ENCODE measurements at places on chromosomes 7 and 10.

DNA sequence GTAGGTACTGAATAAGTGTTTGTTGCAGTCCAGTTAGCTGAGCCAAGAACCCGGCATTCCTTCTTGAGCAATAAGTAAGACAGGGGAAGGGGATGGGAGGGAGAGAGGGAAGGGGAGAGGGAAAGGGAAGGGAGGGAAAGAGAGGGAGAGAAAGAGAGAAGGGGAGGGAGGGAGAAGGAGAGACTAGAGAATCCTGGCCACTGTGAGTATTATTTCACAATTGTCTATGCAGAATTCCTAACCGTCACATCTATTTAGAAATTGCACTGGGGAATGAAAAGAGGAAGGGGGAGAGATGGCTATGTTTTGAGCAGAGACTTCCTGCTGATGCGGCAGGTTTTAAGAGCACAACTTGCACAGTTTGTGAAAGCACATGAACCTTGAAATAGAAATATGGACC, 251.4 kb upstream of the ZMIZ1 start:
- DNase-seq, result no peak

DNA sequence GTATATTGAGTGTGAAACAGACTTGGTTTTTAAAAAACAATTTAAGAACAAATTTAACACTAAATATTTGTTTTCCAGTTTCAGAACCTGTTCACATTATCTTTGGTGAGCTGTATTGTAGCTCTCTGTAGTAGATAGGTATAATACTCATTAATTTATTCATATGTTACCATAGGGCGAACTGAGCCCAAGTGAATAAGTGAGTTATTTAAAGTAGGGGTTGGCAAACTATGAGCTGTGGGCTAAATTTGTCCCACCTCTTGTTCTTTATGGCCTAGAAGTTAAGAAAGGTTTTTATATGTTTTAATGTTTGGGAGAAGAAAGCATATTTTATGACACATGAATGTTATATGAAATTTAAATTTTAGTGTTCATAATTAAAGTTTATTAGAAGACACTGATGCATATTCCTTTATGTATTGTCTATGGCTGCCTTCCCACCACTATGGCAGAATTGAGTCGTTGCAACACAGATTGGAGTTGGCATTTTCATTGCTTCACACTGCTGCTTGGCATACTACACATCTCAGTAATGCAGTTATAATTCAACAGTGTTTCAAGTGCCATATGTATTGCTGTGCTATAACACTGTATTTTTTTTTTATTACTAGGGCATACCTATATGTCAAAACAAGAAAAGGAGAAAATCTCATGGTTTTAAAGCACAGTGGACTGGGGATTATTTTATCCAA, 146.5 kb downstream of the ADK start:
- no peak for DNase-seq

DNA sequence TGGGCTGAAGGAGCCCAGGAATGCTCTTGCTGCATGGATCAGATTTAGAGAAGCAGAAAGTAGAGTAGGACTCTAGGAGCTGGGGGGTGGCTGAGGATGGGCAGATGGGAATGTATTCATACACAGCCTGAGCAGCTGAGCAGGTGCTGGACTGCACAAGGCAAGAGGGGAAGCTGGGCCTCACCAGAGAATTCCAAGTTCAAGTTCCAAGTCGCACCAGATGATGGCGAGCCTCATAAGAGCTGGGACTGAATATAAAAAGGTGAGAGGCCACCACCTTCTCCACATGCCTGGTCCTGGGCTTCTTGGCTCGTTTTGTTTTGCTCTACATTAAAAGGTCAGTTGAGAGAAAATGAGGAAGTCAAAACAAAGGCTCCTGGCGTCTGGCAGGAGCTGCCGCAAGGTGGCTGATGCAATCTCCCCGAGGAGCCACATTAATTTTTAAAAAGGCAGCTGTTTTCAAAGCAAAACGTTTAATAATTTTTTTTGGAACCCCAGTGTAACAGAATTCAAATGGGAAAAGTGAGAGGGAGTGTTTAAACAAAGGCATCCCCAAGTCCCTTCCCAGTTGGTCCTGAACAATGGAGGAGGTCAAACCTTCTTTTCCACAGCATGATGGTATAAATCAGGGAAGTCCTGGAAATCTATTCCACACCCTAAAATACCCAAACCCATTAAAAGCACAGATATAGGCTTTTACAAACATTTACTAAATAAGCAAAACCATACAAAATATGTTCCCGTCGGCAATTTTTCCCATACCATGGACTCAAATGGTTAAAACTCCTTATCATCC, 9.5 kb downstream of the CYREN start:
- DNase-seq, result no peak

GRCh38 chr10:102001435-102002068, 54.4 kb downstream of the ARMH3 start:
- DNase-seq, result no peak

GRCh38 chr10:81848514-81848913, 26.5 kb upstream of the NRG3 start:
- no peak for DNase-seq

GRCh38 chr7:3494947-3495346, 193.9 kb downstream of the SDK1 start:
- no peak for DNase-seq

DNA sequence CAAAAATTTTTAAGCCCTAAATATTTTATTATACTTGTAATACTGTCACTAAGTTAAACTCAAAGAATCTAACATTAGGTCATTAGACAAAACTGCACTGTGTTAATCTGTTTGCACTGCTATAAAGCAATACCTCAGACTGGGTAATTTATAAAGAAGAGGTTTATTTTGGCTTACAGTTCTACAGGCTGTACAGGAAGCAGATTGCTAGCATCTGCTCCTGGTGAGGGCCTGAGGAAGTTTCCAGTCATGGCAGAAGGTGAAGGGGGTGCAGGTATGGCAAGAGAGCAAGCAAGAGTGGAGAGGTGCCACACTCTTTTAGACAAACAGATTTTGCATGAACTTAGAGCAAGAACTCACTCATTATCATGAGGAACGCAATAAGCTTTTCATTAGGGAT, 125.7 kb downstream of the IMMP2L start:
- no peak for DNase-seq

GRCh38 chr10:128470321-128470965, 344.2 kb upstream of the MKI67 start:
- DNase-seq, result no peak

DNA sequence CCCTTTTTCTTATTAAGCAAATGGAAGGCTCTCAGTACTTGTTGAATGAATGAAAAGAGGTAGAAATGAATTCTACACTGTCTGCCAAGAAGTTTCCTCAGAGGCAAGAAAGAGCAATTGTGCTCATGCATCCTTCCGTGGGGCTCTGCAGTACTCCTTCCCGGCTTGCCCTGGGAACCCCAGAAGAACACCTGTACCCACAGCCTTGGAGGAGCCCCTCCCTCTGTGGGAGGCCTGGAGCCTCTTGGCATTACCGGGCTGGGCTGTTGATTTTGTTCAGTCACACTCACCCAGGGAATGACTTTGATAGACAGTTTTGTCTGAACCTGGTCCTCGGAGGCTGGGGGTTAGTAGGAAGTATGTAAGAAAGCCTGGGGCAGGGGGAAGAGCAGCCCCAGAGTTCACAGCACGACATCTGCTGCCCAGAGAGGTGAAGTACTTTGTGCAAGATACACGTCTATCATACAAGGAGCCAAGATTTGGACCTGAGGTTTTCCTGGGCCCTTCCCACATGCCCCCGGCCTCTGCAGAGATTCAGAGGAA, 134.8 kb upstream of the GDF10 start:
- no peak for DNase-seq

DNA sequence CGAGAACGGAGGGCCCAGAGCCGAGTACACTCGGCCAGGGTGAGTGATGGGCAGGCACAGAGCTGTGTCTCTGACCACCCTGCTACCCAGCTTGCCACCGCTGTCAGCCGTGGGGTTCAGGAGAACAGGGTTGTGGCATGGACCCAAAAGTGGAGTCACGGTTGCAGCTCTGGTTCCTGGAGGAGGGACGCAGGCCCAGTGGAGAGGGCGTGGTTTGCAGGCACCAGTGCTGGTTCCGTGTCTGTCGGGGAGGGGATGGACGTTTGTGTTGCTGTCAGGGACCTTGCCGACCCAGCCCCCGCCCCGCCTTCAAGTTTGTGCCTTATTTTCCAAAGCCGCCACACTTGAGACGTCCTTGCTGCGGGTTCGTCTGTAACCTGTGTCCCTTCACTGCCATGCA, 45.1 kb upstream of the AP5Z1 start:
- DNase-seq, result no peak

DNA sequence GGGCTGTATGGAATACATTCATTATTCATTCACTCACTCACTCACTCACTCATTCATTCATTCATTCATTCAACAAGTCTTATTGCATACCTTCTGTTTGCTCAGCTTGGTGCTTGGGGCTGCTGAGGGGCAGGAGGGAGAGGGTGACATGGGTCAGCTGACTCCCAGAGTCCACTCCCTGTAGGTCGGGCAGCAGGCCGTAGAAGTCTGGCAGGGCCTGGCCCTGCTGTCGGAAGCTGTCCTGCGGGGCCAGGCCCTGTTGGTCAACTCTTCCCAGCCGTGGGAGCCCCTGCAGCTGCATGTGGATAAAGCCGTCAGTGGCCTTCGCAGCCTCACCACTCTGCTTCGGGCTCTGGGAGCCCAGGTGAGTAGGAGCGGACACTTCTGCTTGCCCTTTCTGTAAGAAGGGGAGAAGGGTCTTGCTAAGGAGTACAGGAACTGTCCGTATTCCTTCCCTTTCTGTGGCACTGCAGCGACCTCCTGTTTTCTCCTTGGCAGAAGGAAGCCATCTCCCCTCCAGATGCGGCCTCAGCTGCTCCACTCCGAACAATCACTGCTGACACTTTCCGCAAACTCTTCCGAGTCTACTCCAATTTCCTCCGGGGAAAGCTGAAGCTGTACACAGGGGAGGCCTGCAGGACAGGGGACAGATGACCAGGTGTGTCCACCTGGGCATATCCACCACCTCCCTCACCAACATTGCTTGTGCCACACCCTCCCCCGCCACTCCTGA, 2.4 kb downstream of the EPO start:
- no peak for DNase-seq

GRCh38 chr7:57638666-57639065, 188.7 kb downstream of the ZNF716 start:
- no peak for DNase-seq

- DNase-seq, result no peak
Measured at GRCh38 chr10:29798921-29799690, 164.3 kb upstream of the SVIL start.

DNA sequence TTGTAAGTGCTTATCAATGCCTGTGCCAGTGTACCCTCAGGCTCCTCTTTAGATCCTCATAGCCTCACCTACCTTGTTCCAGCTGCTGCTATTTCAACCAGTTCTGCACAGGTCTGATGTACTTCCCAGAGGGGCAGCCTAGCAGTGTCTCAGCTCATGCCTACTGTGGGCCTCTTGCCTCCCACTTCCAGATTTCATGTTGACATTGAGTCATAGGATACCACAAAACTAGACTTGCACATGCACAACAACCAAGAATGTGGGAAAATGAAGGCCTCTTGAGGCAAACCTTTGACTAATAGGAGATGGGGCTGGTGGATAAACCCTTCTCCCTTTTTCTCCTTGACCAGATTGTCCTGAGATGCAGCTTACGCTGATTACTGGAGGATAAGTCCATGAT, 31.0 kb downstream of the PON3 start:
- no peak for DNase-seq

GRCh38 chr7:41085244-41085643, 617.6 kb downstream of the INHBA start:
- no peak for DNase-seq

- DNase-seq, result no peak
Measured at GRCh38 chr10:16886031-16886430, 68.8 kb upstream of the RSU1 start.

Measured in stimulated activated CD8-positive, alpha-beta memory T cell treated with anti-CD3 and anti-CD28 coated beads, Interleukin-15, amount 100 ng/mL, for 48 hours (primary cell).